Stimulated activated CD8-positive, alpha-beta memory T cell treated with anti-CD3 and anti-CD28 coated beads, Interleukin-4, amount 100 ng/mL, for 48 hours (primary cell): ENCODE measurements at places on chromosomes 1 and 21.

- DNase-seq: no peak
Measured at GRCh38 chr1:2250721-2251281, 22.7 kb downstream of the SKI start.

- no peak for DNase-seq
Measured at GRCh38 chr1:245894843-245895242, 612.2 kb downstream of the SMYD3 start.

DNA sequence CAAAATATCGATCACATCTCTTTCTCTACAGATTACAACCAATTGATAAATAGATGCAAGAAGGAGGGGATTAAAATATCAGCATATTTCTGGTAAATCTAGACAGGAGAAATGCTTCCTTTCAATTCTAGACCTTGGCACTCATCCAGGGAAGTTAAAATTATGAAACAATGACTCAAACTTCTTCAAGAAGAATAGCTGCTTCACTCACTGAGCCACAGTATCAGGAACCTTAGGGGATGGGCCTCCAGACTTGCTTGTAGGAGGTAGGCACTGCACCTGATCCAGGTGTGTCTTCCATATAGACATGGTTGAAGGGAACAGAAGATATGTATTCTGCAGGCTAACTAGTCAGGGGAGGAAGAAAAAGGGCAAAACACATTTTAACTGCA is 9.8 kb downstream of the SLAMF7 start:
- no peak for DNase-seq

DNA sequence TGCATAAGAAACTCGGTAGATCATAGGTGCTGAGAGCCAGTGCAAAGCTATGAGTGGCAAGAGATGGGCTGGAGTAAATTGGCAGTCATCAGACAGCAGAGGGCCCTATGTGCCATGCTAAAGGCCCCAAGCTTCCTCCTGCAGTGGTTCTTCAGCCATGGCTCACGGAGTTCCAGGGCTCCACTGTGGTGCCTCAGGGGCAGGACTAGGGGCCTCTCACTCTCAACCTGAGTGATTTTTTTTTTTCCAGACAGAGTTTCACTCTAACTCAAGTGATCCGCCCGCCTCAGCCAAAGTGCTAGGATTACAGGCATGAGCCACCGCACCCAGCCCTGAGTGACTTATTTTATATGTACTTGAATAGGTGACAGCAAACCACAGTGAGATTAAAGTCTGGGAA is 10.4 kb upstream of the GJA8 start:
- DNase-seq: no peak

GRCh38 chr1:196651637-196652215 is at the start of gene CFH:
Gene CFH (plus strand): TSS chr1:196652043. CDS start chr1:196652118, 75 bp downstream.
- DNase-seq: no peak

- no peak for DNase-seq
Measured at GRCh38 chr21:32702702-32703101, 25.1 kb downstream of the SYNJ1 start.
